HT1080 (cell line): ENCODE measurements at places on chromosomes 4 and X. TPM values are rescaled to one million over a fixed set of nuclear protein-coding genes. Genes with fewer than 3 reads are reported as not detected.

The FABP2 gene
- not detected in 2 replicates for total RNA-seq

The MAP7D2 gene
- 0.07 TPM in 1 of 2 replicates, not detected in the other for total RNA-seq

The RXFP1 gene
- not detected in 2 replicates for total RNA-seq

The CLDN22 gene
- total RNA-seq, result not detected in 2 replicates

The SMIM10 gene
- total RNA-seq, result not detected in 2 replicates

The CCNA2 gene
- 175 and 190 TPM in 2 replicates for total RNA-seq

The GC gene
- not detected in 2 replicates for total RNA-seq

The GUCY1A1 gene
- 1.00 and 1.4 TPM in 2 replicates for total RNA-seq

The USP17L27 gene
- not detected in 2 replicates for total RNA-seq

The PABPC1L2A gene
- not detected in 2 replicates for total RNA-seq

The AR gene
- total RNA-seq, result 3.9 and 5.9 TPM in 2 replicates

The SLC2A9 gene
- total RNA-seq, result 0.27 and 0.37 TPM in 2 replicates

The FRMD7 gene
- not detected in 2 replicates for total RNA-seq

The GYPA gene
- total RNA-seq, result not detected in 2 replicates

The RTL3 gene
- 1.2 TPM in 2 replicates for total RNA-seq

The PPP3CA gene
- 37.7 and 39.6 TPM in 2 replicates for total RNA-seq

The CT45A5 gene
- 4.1 and 5.8 TPM in 2 replicates for total RNA-seq

The APLN gene
- total RNA-seq, result 3.8 and 4.8 TPM in 2 replicates

The CT45A3 gene
- 0.24 and 0.47 TPM in 2 replicates for total RNA-seq

The TFDP3 gene
- total RNA-seq, result not detected in 2 replicates

The SSX4 gene
- 0.27 TPM in 1 of 2 replicates, not detected in the other for total RNA-seq

The NUP62CL gene
- total RNA-seq, result not detected in 2 replicates

The CPE gene
- total RNA-seq, result 9.3 and 11.4 TPM in 2 replicates

The XPNPEP2 gene
- total RNA-seq, result not detected in 2 replicates

The ADH5 gene
- total RNA-seq, result 145 and 176 TPM in 2 replicates

The ATOH1 gene
- total RNA-seq, result 0.10 TPM in 1 of 2 replicates, not detected in the other

The CFAP299 gene
- total RNA-seq, result 0.68 TPM in 1 of 2 replicates, not detected in the other

The AKAP14 gene
- not detected in 2 replicates for total RNA-seq

The MAP3K15 gene
- total RNA-seq, result 3.2 and 4.5 TPM in 2 replicates

The INTU gene
- total RNA-seq, result 0.90 and 1.00 TPM in 2 replicates

The CCNG2 gene
- total RNA-seq, result 2.4 and 8.1 TPM in 2 replicates

The MUC7 gene
- total RNA-seq, result not detected in 2 replicates

The TMEM31 gene
- total RNA-seq, result not detected in 2 replicates

The NR0B1 gene
- total RNA-seq, result not detected in 2 replicates

The NXT2 gene
- 59.9 and 76.1 TPM in 2 replicates for total RNA-seq
